ENCODE measurements at places on chromosomes 11 and 22.

DNA sequence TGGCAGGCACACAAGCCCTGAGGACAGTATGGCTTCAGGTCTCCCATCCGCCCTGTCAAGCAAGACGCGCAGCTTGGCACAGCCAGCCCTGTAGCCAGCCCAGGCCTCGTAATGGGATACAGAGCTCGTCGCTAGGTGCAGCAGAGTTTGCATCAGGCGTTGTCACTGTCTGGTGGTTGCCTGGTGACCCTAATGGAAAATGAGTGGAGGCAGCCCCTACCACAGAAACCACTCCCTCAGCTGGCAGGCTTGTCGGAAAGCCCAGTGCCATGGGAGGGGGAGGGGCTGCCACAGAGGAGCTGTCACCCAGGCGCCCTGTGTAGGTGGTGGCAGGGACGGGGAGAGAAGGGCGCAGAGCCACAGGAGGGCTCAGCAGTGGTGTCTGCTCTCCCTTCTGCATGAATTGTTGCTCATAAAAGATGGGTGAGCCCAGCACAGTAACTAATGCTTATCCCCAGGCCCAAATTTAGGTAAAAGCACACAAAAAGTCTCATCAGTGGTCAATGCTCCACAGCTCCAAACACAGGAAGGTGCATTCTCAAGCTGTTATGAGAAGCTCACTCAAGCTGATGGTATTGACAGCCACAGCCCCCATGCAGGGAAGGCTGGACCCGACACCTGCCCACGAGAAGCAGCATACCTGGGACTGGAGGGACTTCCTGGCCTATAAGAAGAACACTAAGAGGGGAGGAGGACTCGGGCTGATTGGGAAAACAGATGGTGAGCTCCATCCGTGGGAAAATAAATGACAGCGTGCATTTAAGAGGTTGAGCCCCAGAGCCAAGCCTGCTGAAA lies 164.6 kb downstream of the ETS1 start:
- DNase-seq, result peak; percentile 28

DNA sequence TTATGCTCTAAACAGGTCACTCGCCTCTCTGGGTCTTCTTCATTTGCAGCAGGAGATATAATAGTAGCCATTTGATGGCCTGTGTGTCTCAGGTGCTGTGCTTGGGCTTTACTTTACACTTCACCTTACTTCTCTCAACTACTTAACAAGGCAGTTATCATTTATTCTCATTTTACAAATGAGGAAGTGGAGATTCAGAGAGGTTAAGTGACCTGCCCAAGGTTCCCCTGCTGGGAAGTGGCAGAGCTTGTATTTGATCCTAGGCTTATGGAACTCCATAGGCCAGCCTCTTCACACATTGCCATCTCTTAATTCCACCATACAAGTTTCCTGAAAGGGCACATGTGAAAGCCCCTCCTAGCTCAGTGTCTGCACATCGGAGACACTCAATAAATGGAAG lies 30.4 kb downstream of the FAM181B start:
- DNase-seq, result no peak

GRCh38 chr11:28984231-28984630 lies 876.0 kb downstream of the METTL15 start:
- DNase-seq, result no peak

GRCh38 chr11:96006037-96006436 lies 82.1 kb upstream of the MTMR2 start:
- DNase-seq, result no peak

DNA sequence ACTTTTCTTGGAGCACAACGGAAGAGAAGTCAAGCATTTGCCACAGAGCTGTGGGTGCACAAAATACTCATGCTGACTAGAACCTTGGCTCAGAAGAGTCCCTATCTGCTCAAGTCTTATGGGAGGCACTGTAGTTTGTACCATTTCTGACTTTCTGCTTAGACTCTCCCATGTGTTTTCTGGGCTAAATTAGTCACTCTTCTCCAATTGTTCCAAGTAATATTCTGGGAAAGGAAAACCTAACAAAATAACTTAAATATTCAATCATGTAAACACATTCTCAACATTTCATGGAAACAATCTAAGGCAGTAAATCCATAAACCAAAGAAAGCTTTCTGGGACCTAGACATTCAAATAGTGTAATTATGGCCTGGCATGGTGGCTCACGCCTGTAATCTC lies 220.7 kb downstream of the SWAP70 start:
- no peak for DNase-seq

DNA sequence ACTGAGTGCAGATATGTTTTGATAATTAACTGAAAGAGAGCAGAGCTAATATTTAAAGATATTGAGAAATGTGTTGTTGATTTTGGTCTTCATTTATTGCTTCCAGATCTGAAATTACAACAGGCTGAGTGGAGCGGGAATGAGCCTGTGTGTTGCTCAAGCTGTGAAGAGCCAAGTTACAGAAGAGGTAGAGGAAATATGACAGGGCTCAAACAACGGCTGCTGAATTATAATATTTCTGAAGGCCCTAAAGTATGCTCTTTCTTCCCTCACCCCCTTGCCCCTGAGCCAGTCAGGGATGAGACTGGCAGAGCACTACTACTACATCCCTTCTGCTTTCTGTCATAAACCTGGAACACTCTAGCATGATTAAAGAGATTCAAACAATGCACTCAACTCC lies 115.6 kb downstream of the FANCF start:
- no peak for DNase-seq

Data from upper lobe of left lung (tissue), 6 donors.